AG04449 (cell line): ENCODE measurements at places on chromosomes 5 and 9.

GRCh38 chr5:91283326-91283725 lies 99.8 kb downstream of the ARRDC3 start:
- no peak for DNase-seq

DNA sequence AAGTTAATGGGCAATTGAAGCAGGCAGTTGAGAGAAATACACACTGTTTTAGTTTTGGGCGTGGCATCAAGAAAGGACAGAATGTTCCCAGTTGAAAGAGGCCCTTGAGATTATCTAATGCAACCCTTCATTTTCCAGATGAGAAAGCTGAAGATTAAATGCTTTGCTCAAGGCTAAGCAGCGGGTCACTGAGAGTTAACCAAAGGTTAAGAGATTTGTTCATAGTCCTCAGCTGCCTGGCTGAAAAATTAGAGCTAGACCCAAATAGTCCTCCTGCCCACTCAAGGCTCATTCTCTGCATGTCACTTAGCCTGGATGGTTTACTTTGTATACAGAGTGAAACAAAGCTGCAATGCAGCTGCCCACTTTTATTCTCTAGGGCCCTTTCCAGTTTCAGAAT lies 46.7 kb upstream of the MAMDC2 start:
- DNase-seq: no peak

DNA sequence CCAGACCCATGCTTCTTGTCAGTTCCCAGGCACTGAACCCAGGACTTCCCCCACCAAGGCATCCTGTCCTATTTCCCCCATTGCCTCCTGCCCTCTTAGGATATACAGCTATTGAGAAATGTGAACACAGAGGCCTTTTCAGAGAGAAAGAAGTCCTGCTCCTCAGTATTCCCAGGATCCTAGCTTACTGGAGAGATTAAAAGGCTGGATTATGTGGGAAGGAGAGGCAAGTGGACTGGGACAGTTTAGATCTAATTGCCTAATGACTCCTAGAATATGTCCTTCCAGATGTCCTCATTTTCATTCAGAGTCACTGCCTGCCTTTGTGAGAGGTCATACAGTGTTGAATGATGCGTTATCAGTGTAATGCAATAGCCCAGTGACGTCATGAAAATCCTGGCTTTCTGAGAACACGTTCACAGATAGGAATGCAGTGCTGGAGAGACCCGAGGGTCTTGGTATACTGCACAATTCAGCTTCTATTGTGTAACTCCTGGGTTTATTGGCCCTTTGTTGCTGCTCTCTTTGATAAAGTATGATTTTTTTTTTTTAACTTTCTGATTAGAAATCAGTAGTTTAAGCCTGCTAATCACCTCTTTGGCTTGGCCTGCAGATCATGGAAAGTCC lies 26.2 kb downstream of the WWC1 start:
- DNase-seq: peak; percentile 87

GRCh38 chr5:37198061-37198460 lies 51.1 kb downstream of the CPLANE1 start:
- no peak for DNase-seq

DNA sequence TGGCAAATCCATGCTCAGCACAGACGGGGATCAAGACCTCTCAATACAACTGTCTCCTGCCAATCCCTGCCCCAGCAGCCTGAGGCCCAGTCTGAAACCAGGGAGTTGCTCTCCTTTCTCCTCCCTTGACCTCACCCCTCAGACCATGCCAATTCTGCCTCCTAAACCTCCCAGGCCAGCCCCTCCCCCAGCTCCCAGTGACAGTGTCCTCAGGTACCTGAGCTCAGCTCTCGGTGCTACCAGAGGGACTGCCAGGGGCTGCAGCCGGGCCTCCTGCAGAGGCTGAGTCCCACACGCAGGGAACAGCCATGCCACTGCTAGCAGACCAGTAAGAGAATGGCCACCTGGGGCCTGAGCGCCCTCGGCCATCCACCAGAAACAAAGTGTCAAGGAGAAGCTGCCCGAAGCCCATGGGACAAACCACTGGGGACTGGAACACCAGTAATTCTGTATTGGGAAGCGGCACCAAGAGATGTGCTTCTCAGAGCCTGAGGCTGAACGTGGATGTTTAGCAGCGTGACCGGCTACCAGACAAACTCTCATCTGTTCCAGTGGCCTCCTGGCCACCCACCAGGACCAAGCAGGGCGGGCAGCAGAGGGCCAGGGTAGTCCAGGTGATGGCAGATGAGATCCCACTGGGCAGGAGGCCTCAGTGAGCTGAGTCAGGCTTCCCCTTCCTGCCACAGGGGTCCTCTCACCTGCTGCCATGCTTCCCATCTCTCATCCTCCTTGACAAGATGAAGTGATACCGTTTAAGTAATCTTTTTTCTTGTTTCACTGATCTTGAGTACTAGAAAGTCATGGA lies 557 bp upstream of the IL3 start:
- no peak for DNase-seq

DNA sequence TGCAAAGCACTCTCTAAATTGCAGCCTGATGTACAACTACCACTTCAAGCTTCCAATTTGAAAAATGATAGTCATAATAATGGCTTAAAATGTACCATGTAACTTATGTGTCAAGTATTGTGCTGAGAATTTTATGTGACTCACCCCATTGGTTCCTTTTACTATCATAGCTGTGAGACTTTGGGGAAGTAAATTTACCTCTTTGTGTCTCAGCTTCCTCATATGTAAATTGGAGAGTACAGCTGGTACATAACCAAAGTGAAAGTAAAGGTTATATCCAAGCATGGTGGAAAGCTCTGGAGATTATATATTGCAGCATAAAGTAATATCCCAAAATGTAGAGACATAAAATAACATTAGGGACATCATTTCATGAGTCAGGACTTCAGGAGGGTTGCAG lies 2200.4 kb upstream of the C9orf72 start:
- DNase-seq: no peak

DNA sequence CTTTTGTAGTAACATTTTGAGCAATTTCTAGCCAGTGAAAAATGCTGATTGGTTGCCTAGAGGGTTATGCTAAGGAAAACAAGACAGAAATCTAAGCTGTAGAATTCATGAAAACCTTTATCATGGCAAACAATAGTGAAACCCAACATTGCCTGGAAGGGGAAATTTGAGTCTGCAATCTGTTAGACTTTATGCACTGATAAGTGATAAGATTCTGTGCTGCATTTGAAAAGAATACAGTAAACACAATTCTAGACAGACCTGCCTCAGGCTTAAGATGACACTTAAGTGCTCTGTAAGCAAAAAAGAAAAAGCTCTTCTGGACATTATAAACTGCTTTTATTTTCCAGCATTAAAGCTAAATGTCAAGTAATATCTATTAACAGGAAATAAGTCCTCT lies 519.3 kb downstream of the ISL1 start:
- DNase-seq: no peak

DNA sequence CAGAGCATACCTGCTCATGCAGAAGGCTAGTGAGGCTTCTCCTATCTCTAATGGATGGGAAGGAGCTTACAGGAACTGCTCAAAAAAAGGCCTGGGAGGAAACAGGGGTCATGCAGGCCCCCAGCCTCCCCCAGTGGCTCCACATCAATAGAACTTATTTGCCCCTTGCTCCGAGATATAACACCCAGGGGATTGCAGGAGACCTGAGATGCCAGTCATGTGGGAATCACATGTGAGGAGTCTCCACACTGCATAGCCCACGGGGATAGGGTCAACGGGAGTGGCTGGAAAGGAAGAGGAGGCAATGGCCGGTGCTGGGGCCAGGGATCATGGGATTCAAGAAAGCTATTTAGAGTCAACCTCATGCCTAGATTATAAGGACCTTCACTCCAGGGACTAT lies 76.2 kb downstream of the NRG2 start:
- no peak for DNase-seq
